ENCODE measurements at places on chromosomes 7 and 10.

- DNase-seq, result no peak
Measured at GRCh38 chr10:51800121-51800520, 100.7 kb upstream of the CSTF2T start.

- no peak for DNase-seq
Measured at GRCh38 chr7:153217032-153217431, 457.5 kb downstream of the ACTR3B start.

GRCh38 chr10:60032723-60033122 is 126.4 kb upstream of the CCDC6 start:
- peak; percentile 19 for DNase-seq

DNA sequence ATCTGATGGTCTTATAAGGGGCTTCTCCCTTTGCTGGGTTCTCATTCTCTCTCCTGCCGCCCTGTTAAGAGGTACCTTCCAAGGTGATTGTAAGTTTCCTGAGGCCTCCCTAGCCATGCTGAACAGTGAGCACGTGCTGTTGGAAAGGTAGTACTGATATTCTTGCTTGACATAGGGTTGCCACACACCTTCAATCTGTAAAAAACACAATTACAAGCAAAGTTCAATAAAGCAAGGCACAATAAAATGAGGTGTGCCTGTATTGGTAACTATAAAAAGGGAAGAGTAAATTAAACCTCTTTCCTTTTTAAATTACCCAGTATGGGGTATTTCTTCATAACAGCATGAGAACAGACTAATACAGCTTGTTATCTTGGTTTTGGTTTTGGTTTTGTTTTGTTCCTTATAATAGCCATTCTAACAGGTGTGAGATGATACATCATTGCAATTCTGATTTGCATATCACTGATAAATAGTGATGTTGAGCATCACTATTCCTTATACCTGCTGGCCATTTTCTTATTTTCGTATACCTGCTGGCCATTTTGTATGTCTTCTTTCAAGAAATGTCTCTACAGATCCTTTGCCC is 164.9 kb upstream of the TRIM24 start:
- no peak for DNase-seq

- DNase-seq, result no peak
Measured at GRCh38 chr10:1320739-1321320, 264.6 kb downstream of the WDR37 start.

- DNase-seq, result no peak
Measured at GRCh38 chr10:85661123-85661522, 705.5 kb downstream of the GRID1 start.

- no peak for DNase-seq
Measured at GRCh38 chr10:119997429-119997828, 104.9 kb downstream of the SEC23IP start.

GRCh38 chr7:157177333-157177982 is 38.7 kb downstream of the UBE3C start:
- no peak for DNase-seq

- no peak for DNase-seq
Measured at GRCh38 chr10:128080231-128080630, 46.0 kb downstream of the MKI67 start.

DNA sequence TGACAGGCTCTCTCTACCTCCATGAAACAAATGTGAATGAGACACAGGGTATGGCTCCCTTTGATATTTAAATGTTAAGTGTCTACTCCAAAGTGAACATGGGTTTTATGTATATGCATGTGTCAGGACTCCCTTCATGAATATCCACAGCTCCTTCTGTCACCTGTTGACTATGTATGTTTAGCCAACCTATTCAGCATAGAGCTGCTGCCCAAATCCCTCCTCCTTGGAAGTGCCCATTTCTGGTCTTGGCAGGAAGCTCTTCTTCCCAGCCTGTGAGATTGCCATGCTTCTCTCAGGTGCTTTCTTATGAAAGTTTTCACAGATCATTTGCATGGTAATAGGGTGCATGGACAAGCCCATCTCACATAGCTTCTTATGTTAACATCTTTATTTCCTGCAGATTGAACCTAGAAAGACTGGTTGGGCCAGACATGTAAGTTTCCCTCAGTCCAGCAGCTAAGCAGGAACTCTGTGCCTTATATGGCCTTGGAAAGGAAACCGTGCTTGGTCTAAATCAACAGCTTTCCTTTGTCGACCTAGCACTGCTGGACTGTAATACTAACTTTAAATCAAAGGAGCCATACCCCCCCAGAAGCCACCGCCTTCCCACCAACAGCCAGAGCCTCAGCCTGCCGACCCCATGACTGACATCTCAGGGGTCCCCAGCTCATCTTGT is 288.9 kb downstream of the ADARB2 start:
- no peak for DNase-seq

- DNase-seq, result no peak
Measured at GRCh38 chr10:75436896-75437295, 5.5 kb downstream of the LRMDA start.

DNA sequence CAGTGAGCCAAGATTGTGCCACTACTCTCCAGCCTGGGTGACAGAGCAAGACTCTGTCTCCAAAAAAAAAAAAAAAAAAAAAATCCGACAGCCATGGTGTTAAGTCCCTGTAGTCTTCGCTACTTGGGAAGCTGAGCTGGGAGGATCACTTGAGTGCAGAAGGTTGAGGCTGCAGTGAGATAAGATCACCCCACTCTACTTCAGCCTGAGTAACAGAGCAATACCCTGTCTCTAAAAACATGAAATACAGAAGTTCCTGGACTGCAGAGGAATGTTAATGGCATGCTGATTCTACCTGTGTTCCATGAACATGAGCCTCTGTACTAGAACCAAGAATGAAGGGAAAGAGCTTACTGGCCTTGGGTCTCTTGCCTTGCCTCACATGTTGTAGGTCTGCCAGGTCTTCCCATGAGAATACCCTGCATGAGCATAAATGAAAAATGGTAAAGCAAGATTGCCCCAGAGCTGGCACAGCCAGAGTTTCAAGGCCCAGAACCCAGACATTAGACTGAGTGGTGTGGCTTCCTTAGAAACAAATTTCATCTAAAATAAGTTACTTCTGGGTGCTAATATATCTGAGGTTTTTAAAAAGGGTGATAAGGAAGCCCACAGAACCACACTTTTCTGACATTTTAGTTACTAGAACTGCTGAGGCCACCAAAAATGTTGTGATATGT is 8.6 kb downstream of the YAE1 start:
- DNase-seq, result no peak

GRCh38 chr10:68105820-68106219 is 3.5 kb upstream of the MYPN start:
- DNase-seq, result no peak

- DNase-seq, result no peak
Measured at GRCh38 chr10:88545359-88545758, 37.8 kb downstream of the RNLS start.

GRCh38 chr10:1483826-1484225 is 253.5 kb downstream of the ADARB2 start:
- no peak for DNase-seq

DNA sequence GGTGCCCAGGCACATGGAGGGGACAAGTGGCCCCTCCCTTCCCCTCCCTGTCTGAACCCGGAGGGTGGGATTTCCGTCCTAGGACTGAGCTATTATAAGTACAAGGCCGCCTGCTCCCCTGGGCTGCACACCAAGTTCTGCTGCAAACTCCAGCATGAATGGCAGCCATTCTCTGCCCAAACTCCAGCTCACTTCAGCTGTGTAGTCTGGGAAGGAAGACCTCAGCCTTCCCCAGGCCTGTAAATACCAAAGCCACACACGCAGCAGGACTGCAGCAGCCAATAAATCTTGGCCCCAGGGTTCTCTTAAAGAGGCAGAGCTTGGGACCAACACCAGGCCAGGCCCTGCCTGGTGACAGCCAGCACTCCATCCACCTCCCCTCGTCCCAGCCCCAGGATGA is 291.3 kb upstream of the ZMIZ1 start:
- DNase-seq, result no peak

GRCh38 chr7:137626469-137627067 is 220.2 kb downstream of the DGKI start:
- DNase-seq, result no peak

DNA sequence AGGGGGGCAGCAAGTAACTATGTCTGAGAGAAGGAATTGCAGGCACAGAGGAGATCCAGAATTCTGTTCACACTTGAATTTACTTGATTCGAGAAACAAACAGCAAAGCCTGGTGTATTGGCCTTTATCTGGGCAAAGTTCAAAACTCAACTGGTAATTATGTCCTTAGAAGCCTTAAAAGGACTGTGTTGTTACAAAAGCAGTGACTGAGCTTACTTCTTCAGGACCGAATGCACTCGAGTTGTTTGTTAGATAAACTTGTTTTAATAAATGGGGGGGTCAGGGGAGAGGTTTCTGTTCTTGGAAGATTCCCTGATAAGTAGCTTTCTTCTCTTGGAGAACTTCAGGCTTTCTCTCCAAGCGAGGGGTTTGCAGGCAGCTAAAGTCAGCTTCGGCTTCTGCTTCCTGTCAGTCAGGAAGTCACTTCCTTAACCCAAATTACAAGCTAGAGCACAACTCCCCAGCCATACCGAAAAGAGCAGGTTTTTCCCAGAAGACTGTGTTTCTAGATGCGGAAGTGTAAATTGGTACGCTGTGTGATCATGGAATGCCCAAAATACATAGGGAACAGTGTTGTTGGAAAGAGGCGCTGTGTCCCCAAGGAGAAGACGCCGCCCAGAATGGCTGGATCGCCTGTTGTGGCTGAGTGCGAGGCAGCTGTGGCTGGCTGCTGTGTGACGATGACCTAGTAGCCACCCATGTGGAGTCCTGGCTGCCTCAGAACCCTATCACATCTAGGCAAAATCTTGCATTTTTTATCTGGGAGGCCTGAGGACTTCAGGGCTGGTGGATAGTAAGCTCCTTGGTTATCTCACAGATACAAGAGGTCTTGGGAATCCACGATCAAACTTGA is 110.4 kb downstream of the TCF7L2 start:
- DNase-seq, result no peak

DNA sequence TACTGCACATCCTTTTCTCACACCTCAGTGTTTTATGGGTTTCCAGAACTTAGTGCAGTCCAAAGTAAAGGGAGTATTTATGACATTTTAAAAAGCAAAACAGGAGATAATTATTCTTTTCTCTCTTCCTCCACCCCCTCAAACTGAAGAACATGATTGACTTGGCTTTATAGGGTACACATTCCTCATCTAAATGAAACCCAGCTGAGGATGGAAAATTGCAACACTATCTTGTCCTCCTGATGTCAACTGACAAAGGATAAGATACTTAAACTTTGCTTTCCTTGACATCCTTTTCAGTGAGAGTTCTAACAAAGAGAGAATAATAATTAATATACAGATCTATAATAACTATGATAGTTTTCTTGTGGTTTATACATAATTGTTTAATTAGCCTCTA is 299.1 kb downstream of the BBS9 start:
- no peak for DNase-seq

- no peak for DNase-seq
Measured at GRCh38 chr10:131584287-131584686, 272.8 kb upstream of the TCERG1L start.

- DNase-seq, result no peak
Measured at GRCh38 chr7:92602352-92603088, 12.3 kb upstream of the FAM133B start.

DNA sequence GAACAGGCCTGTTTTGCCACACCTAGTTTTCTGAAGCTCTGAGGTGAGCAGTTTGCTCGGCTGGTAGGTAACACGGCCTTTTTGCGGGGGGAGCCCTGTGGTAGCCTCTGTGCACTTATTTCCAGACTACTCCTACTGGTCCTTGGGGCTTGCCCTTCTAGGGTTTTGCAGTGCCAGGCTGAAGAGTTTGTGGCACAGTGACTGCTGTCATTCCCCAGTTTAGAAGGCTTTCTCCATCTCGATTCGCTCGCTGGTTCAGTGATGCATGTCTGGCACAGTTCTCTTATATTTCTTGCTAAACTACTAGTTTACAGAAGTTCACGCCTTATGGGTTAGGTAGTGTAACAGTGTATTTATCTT is 711 bp downstream of the KIF20B start:
- no peak for DNase-seq

- DNase-seq, result no peak
Measured at GRCh38 chr10:78594559-78595268, 474.1 kb upstream of the ZMIZ1 start.

- no peak for DNase-seq
Measured at GRCh38 chr10:306675-307185, 171.5 kb downstream of the ZMYND11 start.

GRCh38 chr10:128084991-128085390 is 41.2 kb downstream of the MKI67 start:
- no peak for DNase-seq

DNA sequence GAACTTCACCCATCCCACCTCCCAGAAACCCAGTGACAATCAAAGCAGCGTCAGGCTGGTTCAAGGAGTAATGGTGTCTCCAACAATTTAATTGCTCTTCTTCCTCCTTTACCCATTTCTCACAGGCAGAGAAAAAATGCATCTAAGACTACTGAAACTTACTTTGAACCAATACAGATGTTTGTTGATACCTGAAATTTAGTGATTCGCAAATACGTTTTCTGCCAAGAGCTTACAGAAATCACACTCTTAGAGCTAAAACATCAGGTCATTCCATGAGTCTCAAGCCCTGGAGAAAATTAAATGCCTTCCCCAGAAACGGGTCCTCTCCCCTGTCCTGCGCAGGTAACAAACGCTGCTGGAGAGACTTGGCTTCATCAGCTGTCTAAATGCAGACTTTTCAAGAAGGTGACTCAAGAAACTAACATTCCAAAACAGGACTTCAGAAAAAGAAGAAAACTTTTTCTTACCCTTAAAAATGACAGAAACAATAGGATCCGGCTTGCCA is 443 bp downstream of the MYOF start:
- no peak for DNase-seq

DNA sequence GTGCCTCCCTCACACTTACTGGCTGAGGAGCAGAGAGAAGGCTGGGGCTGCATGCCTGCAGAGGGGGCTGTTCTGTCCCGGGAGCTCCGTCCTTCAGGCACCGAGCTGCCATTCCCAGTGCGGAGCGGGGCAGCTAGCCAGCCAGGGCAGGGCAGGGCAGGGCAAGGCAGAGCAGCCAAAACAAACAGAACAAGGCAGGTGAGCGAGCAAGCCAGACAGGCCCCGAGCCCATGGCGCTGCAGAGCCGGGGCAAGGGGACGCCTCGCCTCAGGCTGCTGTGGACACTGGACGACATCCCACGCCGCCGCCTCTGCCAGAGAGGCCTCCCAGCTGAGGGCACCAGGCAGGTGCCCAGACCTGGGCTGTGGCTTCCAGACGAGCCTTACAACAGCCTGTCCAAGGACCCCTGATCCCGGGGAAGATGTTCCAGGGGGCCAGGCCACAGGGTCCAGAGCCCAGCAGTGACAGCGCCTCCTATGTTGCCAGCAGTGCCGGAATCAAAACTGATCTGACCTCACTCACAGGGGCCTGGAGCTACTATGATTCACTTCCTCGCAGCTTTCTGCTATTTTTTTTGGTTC is 8.2 kb upstream of the NDST2 start:
- DNase-seq, result no peak

DNA sequence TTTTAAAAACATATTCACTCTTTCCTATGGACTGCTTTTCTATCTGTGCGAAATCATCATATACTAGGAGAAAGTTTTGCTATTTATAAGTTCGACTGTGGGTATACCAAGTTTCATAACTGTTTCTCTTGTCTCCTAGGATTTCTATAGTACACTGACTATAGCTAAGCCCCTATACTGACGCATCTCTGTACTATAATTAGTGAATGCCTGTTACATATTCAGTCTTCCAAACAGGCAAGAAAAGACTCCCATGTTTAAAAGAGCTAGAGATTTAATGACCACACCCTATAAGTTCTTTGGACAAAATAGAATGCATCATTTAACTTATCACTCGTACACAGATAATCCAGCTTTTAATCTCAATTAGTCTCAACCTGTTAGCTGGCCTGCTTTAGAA is 80.8 kb downstream of the UPF2 start:
- DNase-seq, result no peak

Measured in activated gamma-delta T cell treated with Interleukin-2 at 50 U/mL for 16 hours (primary cell).